ENCODE measurements at places on chromosomes 2 and 18. TPM values are rescaled to one million over a fixed set of nuclear protein-coding genes. Genes with fewer than 3 reads are reported as not detected.

EPB41L3 gene
- total RNA-seq = 8.7 TPM

DSC3 gene
- 0.12 TPM for total RNA-seq

SCYGR4 gene
- total RNA-seq = not detected

ACADL gene
- total RNA-seq = 0.11 TPM

CHAC2 gene
- 11.8 TPM for total RNA-seq

ALK gene
- total RNA-seq = under 0.01 TPM

FTCDNL1 gene
- 4.1 TPM for total RNA-seq

ARHGEF4 gene
- total RNA-seq = 6.3 TPM

ARHGEF33 gene
- total RNA-seq = 1.5 TPM

DSC2 gene
- total RNA-seq = under 0.01 TPM

All from uterine smooth muscle cell (primary cell).